ENCODE measurements at places on chromosomes 5 and 9.

- DNase-seq, result no peak
These were observed 99.4 kb downstream of the MTREX start for GRCh38 chr5:55407059-55407684.

- no peak for DNase-seq
These were observed 31.7 kb downstream of the GSN start for GRCh38 chr9:121299467-121300282.

GRCh38 chr5:64977779-64978178, 209.0 kb downstream of the CWC27 start:
- DNase-seq, result no peak

DNA sequence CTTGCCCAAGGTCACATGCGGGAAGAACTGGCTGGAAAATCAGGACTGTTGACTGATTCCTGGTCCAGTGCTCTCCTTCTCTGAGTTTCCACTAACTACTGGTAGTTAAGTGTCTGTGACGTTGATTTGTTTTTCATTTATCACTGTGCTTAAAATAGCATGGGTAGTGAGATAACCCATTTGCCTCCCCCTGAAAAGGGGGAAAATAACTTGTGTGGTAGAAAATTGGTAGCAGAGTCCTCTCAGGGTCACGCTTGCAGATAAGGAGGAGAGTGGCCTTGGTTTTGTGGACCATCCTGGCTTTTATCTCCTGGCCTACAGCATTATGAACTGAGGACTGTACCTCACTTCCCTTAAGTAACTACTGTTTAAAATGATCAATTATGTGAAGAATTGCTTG, 10.9 kb downstream of the FUBP3 start:
- DNase-seq, result no peak
